ENCODE measurements at places on chromosomes 1 and 21. TPM values are rescaled to one million over a fixed set of nuclear protein-coding genes. Genes with fewer than 3 reads are reported as not detected.
A peak's percentile ranks its signal among the peaks of the same experiment; 100 is the strongest.

DNA sequence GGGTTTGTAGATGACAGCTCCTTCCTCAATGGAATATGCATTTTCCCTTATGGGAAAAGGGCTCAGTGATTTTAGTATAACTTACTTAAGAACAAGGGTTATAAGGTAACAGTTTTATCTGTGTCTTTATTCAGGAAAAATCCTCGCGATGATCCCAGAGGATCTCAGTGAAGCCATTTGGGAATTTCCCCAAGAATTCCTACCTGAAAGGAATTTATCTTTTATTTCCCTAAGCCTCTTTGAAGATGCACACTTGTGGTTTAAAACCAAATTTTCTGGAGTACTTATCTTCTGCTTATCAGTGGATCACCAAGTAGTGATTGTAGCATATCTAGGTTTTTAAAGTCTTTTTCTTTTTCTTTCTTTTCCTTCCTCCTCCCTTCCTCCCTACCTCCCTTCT lies 58.8 kb downstream of the AK4 start:
- no peak for DNase-seq
- H3K27me3 ChIP-seq, result no peaks in the 10 kb centered on the region
- no peak overlapping the region for H3K27ac ChIP-seq

GRCh38 chr1:152191260-152191659 lies 32.2 kb upstream of the RPTN start:
- peaks cover 7% of the 10 kb centered on the region for H3K27me3 ChIP-seq
- no peaks in the 10 kb centered on the region for H3K36me3 ChIP-seq
- no peaks in the 10 kb centered on the region for H3K4me1 ChIP-seq
- DNase-seq, result no peak
- no peak overlapping the region for H3K27ac ChIP-seq
- no peak overlapping the region for H3K4me3 ChIP-seq

GRCh38 chr21:38323721-38324531 lies 67.1 kb downstream of the KCNJ15 start:
- no peak for DNase-seq
- H3K4me1 ChIP-seq, result no peaks in the 10 kb centered on the region
- no peak overlapping the region for H3K4me3 ChIP-seq
- no peak overlapping the region for H3K27ac ChIP-seq

DNA sequence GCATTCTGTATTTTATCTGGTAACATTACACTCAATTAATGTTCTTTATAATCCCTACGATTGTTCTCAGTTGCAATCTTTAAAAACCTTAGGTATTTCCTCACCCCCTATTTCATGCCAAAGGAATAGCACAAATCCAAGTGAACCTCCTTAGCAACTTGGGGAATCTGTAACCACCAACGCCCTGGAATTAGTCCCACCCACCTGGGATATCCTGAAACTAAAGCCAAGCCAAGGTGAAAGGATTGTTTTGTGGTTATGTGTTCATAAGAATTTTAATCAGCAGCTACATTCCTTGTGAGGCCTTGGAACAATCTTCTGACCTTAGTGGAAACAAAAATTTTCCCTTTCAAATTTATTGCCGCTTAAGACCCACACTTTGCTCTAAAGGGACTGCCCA lies 908.7 kb downstream of the TTLL7 start:
- H3K4me3 ChIP-seq, result no peak overlapping the region
- DNase-seq, result no peak
- no peaks in the 10 kb centered on the region for H3K36me3 ChIP-seq
- H3K27ac ChIP-seq, result no peak overlapping the region
- H3K27me3 ChIP-seq, result no peaks in the 10 kb centered on the region
- no peaks in the 10 kb centered on the region for H3K4me1 ChIP-seq

DNA sequence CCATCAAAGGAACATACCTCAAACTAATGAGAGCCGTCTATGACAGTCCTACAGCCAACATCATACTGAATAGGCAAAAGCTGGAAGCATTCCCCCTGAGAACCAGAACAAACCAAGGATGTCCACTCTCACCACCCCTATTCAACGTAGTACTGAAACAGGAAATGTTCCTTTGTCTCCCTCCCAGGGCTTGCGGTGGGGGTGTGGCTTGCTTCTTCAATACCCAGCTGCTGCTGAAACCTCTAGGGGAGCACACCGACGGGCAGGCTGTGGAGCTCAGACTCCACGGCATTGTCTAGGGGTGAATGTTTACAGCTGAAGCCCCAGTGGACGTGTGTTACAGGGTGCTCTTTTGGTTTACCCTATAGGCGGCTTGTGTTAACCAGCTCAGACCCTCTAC lies 30.5 kb upstream of the B3GALT2 start:
- H3K4me1 ChIP-seq, result no peaks in the 10 kb centered on the region
- no peak for DNase-seq
- no peaks in the 10 kb centered on the region for H3K27me3 ChIP-seq
- H3K27ac ChIP-seq, result no peak overlapping the region
- H3K4me3 ChIP-seq, result no peak overlapping the region

GRCh38 chr1:10663678-10664035 lies 132.8 kb downstream of the CASZ1 start:
- no peak overlapping the region for H3K4me3 ChIP-seq
- H3K4me1 ChIP-seq, result peaks cover 29% of the 10 kb centered on the region
- H3K27me3 ChIP-seq, result no peaks in the 10 kb centered on the region
- H3K27ac ChIP-seq, result peak overlapping the region; percentile 38
- peak; percentile 69 for DNase-seq
- H3K36me3 ChIP-seq, result peaks cover 2% of the 10 kb centered on the region

The OLIG1 gene
- not detected for polyA plus RNA-seq

All from small intestine (tissue), 16 donors.